ENCODE measurements at places on chromosomes 1 and 21.

DNA sequence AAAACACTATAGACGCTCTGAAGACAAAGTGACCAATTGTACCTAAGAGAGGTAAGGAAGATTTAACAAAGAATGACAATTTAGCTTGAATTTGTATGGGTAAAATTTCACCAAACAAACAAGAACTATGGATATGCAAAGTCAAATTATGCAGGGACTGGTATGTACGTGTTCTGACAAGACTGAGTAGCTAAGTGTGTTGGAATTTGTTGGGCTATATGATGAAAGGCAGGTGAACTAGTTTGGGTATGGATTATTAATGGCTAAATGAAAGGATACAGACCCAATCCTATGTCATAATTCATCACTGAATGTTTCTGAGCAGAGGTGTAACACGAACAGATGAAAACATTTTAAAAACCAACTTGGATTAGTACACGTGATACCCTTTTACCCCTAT lies 7.6 kb downstream of the DNTTIP2 start:
- no peak for DNase-seq

DNA sequence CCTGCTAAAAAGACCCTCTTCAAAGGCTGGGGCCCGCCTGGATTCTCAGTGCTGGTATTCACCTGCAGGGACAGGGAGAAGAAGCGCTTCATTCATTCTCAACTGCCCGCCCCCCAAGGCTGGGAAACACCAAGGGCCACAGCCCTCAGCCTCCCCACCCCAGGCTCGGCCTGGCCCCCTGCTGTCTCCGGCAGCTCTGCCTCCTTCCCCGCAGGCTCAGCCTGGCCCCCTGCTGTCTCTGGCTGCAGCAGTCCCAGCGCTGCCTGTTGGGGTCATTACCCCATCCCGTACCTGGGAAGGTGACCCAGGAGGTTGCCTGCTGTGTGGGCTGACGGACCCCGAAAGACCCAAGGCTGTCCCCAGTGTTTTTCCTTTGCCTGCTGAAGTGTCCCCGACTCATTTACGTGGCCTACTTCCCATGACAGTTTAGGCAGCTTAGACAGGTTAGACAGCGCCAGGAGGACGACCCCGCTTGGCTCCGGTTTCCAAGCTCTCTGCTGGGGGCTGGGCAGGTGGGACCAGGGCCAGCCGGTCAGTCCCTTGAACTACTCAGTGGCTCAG lies 22.9 kb upstream of the CLSTN1 start:
- DNase-seq = no peak

GRCh38 chr1:105317976-105318375 lies 1568.3 kb downstream of the AMY1C start:
- DNase-seq = no peak

GRCh38 chr1:159751031-159751430 lies 29.7 kb upstream of the DUSP23 start:
- DNase-seq = no peak

DNA sequence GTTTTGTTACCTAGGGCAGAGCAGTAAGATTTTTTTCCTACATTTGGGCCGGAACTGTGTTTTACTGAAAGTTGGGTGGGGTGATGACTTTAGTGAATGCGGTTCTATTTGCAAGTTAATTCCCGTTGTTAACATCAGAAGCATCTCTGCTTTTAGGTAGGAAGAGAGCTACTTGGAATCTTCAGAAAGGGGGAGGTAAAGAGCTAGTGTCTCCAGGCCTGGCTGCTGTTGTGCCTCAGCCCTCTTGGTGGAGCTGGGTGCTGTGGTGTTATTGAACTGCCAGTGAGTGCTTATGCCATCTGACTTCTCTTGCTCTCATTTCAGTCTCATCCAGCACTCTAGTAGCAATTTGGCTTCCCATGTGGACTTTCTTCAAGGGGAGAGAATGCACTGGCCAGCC lies 3.4 kb downstream of the KDM4A start:
- DNase-seq = no peak

DNA sequence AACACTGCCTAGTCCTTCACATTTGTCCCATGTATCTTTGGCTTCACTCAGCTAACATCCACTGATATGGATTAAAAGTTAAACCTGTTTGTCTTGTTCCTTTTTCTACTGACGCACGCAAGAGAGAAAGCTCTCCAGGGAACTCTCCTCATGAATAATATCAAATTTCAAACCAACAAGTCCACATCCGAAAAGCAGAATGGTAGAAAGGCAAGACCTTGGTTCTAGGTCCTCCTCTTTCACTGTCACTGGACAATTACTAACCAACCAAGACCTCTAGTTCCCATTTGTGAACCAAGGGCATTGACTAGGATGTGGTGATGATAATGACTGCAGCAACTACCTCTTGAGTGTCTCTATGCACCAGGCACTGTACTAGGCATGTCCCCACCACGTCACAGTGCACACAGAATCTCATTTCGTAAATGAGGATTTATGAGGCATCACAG lies 8.4 kb downstream of the PLPP3 start:
- no peak for DNase-seq

GRCh38 chr1:181134543-181135436 lies 46.3 kb downstream of the IER5 start:
- peak; percentile 34 for DNase-seq

DNA sequence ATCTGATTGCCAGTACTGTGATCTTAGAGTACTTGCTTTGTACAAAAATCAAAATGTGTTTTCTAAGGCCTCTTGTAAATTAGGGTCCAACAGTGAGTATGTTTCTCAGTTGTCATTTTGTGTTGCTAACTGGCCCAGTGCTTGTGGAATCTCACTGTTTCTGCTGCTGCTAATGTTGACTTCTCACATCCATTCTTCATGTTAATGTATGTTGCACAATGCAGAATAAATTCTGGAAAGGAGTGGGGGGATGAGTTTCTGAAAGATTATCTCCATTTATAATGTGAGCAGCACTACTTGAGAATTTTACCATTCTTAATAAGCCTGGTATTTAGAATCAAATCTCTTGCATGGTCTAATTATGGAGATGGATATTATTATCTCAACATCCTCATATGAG lies 57.9 kb downstream of the CACHD1 start:
- DNase-seq = no peak

GRCh38 chr1:222454186-222454585 lies 93.7 kb downstream of the HHIPL2 start:
- no peak for DNase-seq

- DNase-seq = no peak
Measured at GRCh38 chr21:44734841-44735240, 23.5 kb upstream of the TSPEAR start.

- DNase-seq = no peak
Measured at GRCh38 chr1:107450899-107451664, 310.2 kb downstream of the NTNG1 start.

- no peak for DNase-seq
Measured at GRCh38 chr1:17130138-17130635, 10.9 kb upstream of the PADI2 start.

DNA sequence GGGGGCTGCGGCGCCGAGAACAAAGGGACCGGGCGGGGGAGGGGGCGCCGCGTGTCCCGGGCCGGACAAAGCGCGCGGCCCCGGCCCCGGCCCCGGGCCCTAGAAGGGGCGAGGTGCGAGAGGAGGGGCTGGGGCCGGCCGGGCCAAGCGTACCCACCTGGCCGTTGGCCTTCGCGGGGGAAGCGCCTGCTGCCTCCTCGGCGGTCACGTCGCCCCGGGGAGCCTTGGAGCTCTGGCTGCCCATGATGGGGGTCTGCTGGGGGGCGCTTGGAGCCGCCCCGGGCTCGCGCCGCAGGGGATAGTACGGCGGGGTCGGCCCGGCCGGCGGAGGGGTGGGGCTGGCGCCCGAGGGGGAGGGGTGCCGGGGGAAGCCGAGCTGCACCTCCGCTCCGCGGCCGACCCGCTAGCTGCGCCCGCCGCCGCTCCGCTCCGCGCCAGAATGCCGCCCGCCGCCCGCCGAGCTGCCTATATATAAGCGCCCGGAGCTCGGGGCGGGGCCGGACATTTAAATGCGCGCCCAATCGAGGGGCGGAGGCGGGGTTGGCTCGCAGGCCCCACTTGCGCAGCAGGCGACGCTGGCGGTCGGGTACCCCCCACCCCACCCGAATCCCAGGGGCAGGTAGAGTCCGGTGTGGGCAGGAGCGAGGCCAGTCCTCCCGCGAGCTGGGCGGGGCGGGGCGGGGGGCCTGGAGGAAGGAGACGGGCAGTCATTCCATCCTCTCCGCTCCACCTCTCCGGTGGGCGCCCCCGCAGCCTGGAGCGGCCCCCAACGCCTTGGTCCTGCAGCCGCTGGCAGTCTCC lies at the start of gene MARCKSL1:
Gene MARCKSL1, minus strand, starts transcription at position 444 of the 801 bp plus-strand sequence. Its CDS starts 200 bp downstream, at position 244.
- DNase-seq = peak; percentile 14

GRCh38 chr1:215146240-215146975 lies 63.9 kb downstream of the KCNK2 start:
- DNase-seq = no peak

- DNase-seq = no peak
Measured at GRCh38 chr1:173775578-173776226, 48.8 kb upstream of the DARS2 start.

GRCh38 chr1:25958465-25958864 lies 39.4 kb downstream of the PAFAH2 start:
- no peak for DNase-seq

GRCh38 chr1:101742509-101742908 lies 254.2 kb downstream of the OLFM3 start:
- DNase-seq = no peak

GRCh38 chr1:11955221-11955620 lies 20.7 kb downstream of the PLOD1 start:
- no peak for DNase-seq

DNA sequence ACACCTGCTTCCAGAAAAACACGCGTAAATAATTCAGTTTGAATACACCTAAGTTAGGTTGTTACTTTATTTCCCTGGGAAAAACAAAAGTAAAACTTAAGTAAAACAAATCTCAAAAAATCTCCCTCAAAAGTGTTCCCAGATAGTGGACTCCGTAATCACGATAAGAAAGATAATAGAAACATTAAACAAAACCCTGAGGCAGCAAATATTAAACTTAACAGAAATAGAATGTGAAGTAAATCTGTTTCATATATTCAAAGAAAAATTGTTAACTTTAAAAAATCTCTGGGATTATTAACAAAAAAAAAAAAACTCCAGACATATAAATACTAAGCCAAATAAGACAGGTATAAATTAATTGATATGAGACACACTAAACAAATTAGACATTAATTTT lies 743.2 kb upstream of the NCAM2 start:
- no peak for DNase-seq

- no peak for DNase-seq
Measured at GRCh38 chr1:234164098-234164709, 209.1 kb upstream of the COA6 start.

Measured in NCI-H187 treated with DMSO at 0.1 percent for 48 hours (cell line).